ENCODE measurements at places on chromosomes 16 and 17.

DNA sequence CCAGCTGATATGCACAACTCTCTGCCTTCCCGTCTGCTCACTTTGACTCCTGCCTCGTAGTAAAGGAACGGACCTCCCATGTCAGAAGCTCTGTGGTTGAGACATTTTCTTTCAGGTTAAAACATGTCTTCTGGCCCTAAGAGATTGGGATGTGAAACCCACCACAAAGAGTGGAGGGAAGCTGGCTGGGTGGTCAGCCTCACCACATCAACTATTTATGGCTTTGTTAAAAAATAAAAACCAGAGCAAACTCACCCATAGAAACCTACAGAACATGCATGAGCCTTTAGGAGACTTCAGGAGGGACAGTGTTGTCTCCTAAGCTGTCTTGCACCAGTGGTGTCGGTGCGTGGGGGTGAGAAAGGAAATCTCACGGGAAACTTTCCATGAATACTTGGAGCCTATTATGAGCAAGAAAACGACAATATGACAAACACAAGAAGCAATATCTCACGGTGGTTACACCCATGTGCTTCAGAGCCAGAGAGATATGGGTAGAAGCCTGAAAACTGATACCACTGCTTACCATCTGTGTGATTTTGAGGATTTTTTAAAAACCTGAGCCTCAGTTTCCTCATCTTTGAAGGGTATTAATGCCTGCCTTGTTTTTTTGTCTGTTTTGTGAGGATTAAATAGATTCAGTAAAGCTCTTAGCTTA is 61.7 kb upstream of the XYLT1 start:
- DNase-seq = no peak

- DNase-seq = no peak
Measured at GRCh38 chr17:35773679-35774425, 13.2 kb downstream of the C17orf50 start.

GRCh38 chr17:1467898-1468492 is 12.0 kb upstream of the CRK start:
- DNase-seq = no peak

GRCh38 chr16:27127308-27127707 is 60.6 kb downstream of the C16orf82 start:
- no peak for DNase-seq

- no peak for DNase-seq
Measured at GRCh38 chr17:705863-706262, 8.8 kb downstream of the VPS53 start.
